Activated CD4-positive, alpha-beta memory T cell treated with anti-CD3 and anti-CD28 coated beads, Interleukin-2, amount 10 ng/mL, durations not matched to agents 7 days and 5 days (primary cell): ENCODE measurements at places on chromosomes 6 and 20. TPM values are rescaled to one million over a fixed set of nuclear protein-coding genes. Genes with fewer than 3 reads are reported as not detected.

GRCh38 chr6:83878902-83879644, 19.6 kb downstream of the CYB5R4 start:
- peaks cover 6% of the 10 kb centered on the region for H3K4me1 ChIP-seq
- no peak overlapping the region for H3K27ac ChIP-seq
- H3K27me3 ChIP-seq: no peaks in the 10 kb centered on the region
- no peak for DNase-seq

DNA sequence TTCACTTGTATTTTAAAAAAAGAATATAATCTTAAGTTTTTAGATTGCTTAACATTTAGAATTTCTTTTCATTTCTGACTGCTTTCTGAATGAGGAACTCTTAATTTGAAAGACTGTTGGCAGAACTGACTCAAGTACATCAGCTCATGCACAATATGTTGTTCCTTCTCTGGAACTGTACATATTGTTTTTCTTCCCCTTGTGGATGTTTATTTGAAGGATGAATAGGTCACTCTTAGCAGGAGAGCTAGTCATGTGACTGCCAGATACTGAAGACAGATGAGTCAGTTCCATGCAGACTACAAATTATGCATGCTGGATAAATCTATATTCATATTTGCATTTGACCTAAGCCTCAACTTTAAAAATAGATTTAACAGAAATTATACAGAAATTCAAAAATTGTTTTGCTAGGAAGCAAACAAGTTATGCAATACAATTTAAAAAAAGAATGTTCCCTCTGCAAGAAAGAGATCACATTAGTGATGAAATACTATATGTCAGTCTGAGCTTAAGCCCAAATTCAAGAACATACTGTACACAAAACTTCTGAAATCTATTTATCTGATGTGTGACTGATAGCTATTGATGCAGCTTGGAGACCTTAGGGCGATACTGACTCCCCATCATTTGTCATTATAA, 1274.9 kb upstream of the GJE1 start:
- DNase-seq: no peak
- no peak overlapping the region for H3K4me3 ChIP-seq
- H3K27ac ChIP-seq: no peak overlapping the region
- H3K27me3 ChIP-seq: no peaks in the 10 kb centered on the region
- H3K36me3 ChIP-seq: no peaks in the 10 kb centered on the region

DNA sequence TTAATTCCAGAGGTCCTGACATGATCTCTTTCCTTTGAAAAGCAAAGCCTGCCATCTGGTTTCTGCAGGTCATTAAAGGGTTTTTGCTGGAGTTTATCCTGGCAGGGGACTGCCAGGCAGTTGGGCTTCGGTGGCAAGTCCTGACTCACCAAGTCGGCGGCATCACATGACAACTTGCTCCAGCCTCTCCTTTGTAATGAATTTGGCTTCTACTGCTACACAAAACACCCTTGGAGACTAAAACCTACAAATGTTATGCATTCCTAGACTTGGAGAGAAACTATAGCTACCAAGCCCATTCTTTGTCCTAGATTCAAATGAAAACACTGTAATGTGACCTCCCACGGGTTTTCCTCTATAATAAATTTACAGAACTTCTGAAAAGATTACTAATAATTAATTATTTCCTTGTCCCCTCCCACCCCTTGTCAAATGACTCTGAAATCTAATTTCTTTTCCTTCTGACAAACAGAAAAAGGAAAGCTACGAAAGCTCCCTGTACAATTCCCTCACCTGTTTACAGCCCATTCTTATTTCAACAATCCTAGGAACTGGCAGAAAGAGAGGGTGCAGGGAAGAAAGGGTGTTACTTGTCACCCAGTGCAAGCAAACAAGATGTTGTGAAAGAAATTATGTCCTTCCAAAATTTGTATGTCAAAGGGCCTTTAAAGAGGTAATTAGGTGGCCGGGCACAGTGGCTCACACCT, 62.9 kb downstream of the QRSL1 start:
- no peak for DNase-seq
- no peaks in the 10 kb centered on the region for H3K4me1 ChIP-seq
- H3K36me3 ChIP-seq: no peaks in the 10 kb centered on the region
- H3K27me3 ChIP-seq: peaks cover 14% of the 10 kb centered on the region
- H3K27ac ChIP-seq: no peak overlapping the region

DNA sequence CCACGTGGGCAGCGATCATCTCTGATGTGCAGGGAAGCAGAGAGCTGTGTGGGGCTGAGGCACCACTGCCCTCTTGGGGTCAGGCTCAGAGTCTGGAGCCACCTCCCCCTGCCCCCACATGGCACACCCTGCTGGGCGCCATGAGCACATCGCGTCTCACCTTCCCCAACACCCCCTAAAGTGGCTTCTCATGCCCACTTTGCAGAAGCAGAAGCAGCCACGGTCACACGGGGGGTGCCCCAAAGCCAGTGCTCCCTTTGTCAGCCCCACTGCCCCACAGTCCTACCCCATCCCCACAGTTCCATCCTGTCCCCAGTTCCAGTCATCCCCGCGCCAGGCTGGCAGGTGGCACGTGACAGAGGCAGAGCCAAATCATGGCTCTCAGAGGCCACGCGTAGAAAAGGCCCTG, 19.5 kb downstream of the SDCBP2 start:
- H3K4me3 ChIP-seq: no peak overlapping the region
- no peak for DNase-seq
- H3K27me3 ChIP-seq: no peaks in the 10 kb centered on the region

DNA sequence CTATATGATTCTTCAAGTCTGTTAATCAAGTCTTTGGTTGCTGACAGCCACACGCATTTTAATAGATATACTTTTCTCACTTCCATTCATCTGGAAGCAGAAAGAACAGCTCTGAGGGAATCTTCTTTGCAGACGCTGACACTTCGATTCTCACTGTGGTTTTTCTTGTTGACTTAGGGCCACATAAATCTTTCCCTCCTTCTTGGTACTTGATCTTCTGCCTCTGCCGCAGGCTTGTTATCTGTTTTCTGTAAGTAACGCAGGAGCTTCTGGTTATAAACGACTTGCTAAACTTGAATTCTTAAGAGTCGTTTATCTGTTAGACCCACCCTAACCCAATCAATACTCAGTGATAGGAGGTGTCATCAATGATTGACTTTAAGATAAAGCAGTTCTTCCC, 268.8 kb upstream of the SULF2 start:
- no peak for DNase-seq
- H3K27me3 ChIP-seq: no peaks in the 10 kb centered on the region
- H3K36me3 ChIP-seq: no peaks in the 10 kb centered on the region
- no peak overlapping the region for H3K27ac ChIP-seq

DNA sequence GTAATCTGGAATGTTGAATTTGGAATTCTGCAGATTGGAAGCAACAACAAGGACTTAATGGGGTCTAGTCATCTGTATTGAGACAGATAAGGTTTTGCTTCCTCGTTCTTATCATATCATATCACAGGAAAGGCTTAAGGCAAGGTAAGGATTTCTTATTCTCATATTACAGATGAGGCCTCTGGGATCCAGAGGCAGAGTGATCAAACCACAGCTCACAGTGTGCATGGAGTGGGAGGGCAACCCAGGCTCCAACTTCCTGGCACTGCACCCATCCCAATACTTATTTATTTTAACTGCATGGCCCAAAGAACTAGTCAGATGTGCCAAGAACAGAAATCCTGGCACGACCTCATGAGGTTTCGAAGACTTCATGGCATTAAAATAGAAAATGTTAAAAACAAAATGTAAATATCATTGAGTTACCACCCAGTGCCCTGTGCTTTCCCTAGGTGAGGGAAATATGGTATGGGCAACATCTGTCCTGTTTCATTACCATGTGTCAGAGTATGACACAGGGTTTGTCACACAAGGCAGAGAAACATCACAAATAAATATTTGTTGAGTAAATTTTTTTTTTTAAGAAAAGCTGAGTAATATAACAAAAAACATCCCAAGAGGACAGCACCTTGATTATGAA, 191.9 kb downstream of the ISM1 start:
- peaks cover 4% of the 10 kb centered on the region for H3K36me3 ChIP-seq
- H3K4me3 ChIP-seq: no peak overlapping the region
- DNase-seq: no peak
- H3K4me1 ChIP-seq: no peaks in the 10 kb centered on the region
- no peak overlapping the region for H3K27ac ChIP-seq

- no peak overlapping the region for H3K4me3 ChIP-seq
- peaks cover 15% of the 10 kb centered on the region for H3K27me3 ChIP-seq
- H3K4me1 ChIP-seq: no peaks in the 10 kb centered on the region
- no peak for DNase-seq
- H3K27ac ChIP-seq: no peak overlapping the region
These were observed 84.4 kb downstream of the LYRM2 start for GRCh38 chr6:89554106-89554505.

- H3K4me3 ChIP-seq: no peak overlapping the region
- peaks cover 6% of the 10 kb centered on the region for H3K27me3 ChIP-seq
- peaks cover 29% of the 10 kb centered on the region for H3K4me1 ChIP-seq
- H3K27ac ChIP-seq: peak overlapping the region; percentile 36
- peaks cover 50% of the 10 kb centered on the region for H3K36me3 ChIP-seq
- DNase-seq: peak; percentile 50
These were observed 10.1 kb upstream of the ZNF337 start for GRCh38 chr20:25706793-25707192.

GRCh38 chr6:161477876-161478425, 204.1 kb upstream of the AGPAT4 start:
- H3K27ac ChIP-seq: no peak overlapping the region
- no peak overlapping the region for H3K4me3 ChIP-seq
- no peaks in the 10 kb centered on the region for H3K27me3 ChIP-seq
- DNase-seq: no peak
- H3K4me1 ChIP-seq: no peaks in the 10 kb centered on the region

DNA sequence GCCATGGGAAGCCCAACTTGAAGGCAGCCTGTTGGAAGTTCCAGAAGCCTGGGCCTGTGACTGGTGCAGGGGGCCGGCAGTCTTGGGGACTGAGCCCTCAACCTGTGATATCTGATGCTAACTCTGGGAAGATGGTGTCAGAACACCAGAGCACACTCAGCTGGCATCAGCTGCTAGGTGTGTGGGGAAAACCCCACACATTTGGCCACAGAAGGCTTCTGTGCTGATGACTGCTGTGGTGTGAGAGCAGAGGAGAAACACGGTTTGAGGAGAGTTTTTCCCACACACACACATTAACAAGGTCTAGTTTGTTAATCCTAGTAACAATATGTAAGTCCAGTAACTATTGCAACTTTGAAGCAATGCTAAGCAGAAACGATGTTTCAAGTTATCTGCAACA, 78.0 kb downstream of the PSMB1 start:
- no peak for DNase-seq
- no peak overlapping the region for H3K4me3 ChIP-seq
- H3K36me3 ChIP-seq: no peaks in the 10 kb centered on the region
- no peak overlapping the region for H3K27ac ChIP-seq
- H3K27me3 ChIP-seq: peaks cover 4% of the 10 kb centered on the region
- no peaks in the 10 kb centered on the region for H3K4me1 ChIP-seq

DNA sequence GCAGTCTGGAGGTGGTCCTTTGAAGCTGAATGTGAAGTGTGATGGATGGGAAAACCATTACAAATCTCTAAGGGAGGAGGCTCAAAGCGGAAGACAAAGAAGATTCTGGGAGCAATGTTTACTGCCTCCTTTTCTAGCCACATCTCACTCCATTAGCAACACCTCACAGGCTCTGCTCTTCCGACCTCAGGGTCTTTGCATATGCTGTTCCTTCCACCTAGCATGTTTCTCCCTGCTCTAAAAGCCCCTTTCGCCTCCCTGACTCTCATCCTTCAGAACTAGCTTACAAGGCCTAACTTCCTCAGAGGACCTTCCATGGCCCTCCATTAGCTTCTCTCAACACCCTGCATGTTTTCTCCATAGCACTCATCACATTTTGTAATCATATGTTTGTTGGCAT, 4.6 kb upstream of the TCP11 start:
- peaks cover 8% of the 10 kb centered on the region for H3K27me3 ChIP-seq
- no peak for DNase-seq
- no peak overlapping the region for H3K27ac ChIP-seq
- H3K4me1 ChIP-seq: peaks cover 43% of the 10 kb centered on the region
- H3K4me3 ChIP-seq: no peak overlapping the region
- no peaks in the 10 kb centered on the region for H3K36me3 ChIP-seq

- no peaks in the 10 kb centered on the region for H3K36me3 ChIP-seq
- peak overlapping the region; percentile 64 for H3K4me3 ChIP-seq
- H3K4me1 ChIP-seq: peaks cover 31% of the 10 kb centered on the region
- DNase-seq: peak; percentile 48
- peaks cover 21% of the 10 kb centered on the region for H3K27me3 ChIP-seq
These were observed 50.2 kb downstream of the IYD start for GRCh38 chr6:150418827-150419594.

- H3K27me3 ChIP-seq: no peaks in the 10 kb centered on the region
- no peak overlapping the region for H3K4me3 ChIP-seq
- peaks cover 11% of the 10 kb centered on the region for H3K36me3 ChIP-seq
- DNase-seq: no peak
These were observed 38.9 kb downstream of the SMAP1 start for GRCh38 chr6:70706491-70707123.

DNA sequence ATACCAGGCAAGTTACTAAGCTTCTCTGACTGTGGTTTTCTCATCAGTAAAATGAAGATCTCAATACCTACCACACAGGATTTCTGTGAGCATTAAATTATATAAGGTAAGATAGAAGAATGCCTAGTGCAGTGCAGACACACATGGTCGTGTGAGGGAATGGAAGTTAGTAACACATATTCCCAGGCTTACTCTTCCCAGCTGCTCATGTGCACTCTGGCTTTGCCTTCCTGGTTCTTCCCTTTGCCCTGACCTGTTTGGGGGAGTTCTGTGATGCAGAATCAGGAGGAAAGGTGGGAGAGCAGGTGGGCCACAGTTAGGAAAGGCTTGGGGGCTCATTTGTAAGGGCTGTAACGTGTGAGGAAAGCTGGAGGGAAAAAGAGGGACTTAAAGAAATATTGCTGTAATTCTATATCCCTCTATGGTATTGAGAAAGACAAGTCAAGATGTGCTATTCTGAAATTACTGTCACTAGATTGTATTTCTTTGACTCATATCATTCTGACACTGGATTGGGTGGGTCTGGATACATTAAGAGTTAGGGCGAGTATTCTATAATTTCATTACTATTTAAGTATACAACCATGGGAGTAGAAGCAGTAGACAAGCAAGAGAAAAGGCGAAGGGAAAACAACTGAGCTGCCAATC, 47.7 kb downstream of the FYN start:
- no peak for DNase-seq
- H3K27ac ChIP-seq: peak overlapping the region; percentile 6
- peaks cover 24% of the 10 kb centered on the region for H3K36me3 ChIP-seq
- H3K27me3 ChIP-seq: no peaks in the 10 kb centered on the region
- H3K4me1 ChIP-seq: peaks cover 53% of the 10 kb centered on the region

DNA sequence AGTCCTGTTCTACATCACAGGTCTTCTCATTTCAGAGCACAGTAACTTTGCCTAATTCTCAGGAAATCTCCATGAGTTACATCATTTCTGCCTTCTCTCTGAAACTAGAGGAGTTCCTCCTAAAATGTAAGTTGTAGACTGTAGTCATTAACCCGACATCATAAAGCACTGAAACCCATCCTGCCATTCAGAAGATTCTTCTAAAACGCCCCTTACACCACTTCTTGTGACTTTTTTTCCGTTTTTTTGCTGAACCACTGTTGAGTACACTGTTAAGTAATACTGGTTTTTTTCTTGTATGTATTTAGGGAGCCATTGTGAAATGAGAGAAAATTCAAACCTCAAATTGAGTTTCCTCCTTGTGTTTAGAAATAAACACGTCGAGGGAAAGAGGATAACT, 117.3 kb downstream of the MAP3K4 start:
- H3K4me3 ChIP-seq: no peak overlapping the region
- H3K27me3 ChIP-seq: no peaks in the 10 kb centered on the region
- peaks cover 29% of the 10 kb centered on the region for H3K4me1 ChIP-seq
- H3K27ac ChIP-seq: no peak overlapping the region
- peaks cover 72% of the 10 kb centered on the region for H3K36me3 ChIP-seq

The ITPR3 gene
- total RNA-seq: 55.1 TPM

The ZSCAN16 gene
- 5.3 TPM for total RNA-seq

The NEDD9 gene
- 60.1 TPM for total RNA-seq

The TMEM74B gene
- 1.8 TPM for total RNA-seq

The DNMT3B gene
- total RNA-seq: 2.4 TPM

The RRAGD gene
- 11.6 TPM for total RNA-seq

The SFTA2 gene
- not detected for total RNA-seq

The HUS1B gene
- 0.78 TPM for total RNA-seq

The ALDH5A1 gene
- 3.7 TPM for total RNA-seq
